SJSA1 (cell line): ENCODE measurements at places on chromosomes 16 and 17. TPM values are rescaled to one million over a fixed set of nuclear protein-coding genes. Genes with fewer than 3 reads are reported as not detected.

The FBXW10 gene
- 0.05 TPM in 1 of 2 replicates, not detected in the other for total RNA-seq

- H3K27me3 ChIP-seq, result no peaks in the 10 kb centered on the region
- peaks cover 83% of the 10 kb centered on the region for H3K4me1 ChIP-seq
- DNase-seq, result peak; percentile 100
- H3K27ac ChIP-seq, result peak overlapping the region; percentile 95
- H3K36me3 ChIP-seq, result peaks cover 75% of the 10 kb centered on the region
- peak overlapping the region; percentile 9 for H3K4me3 ChIP-seq
Observed at GRCh38 chr16:50303605-50304466, 37.5 kb downstream of the ADCY7 start.

DNA sequence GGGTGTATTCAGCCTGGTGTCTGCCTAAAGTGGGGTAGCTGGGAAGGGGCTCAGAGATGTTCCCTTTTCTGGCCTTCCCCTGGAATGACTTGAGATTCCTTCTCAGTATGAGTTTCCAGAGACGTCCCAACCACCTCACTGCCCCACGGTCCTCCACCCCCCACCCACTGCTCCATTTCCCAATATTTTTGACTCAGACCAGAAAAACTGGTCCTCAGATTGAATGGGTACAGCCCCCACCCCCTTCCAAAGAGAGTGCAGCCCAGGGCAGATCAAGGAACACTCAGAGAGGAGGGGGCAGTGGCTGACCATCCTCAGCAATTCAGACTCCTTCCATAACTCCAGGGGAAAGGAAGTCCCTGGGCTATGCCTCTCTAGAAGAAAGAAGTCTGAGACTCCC is 3.2 kb downstream of the ACLY start:
- no peak overlapping the region for H3K4me3 ChIP-seq
- H3K27me3 ChIP-seq, result no peaks in the 10 kb centered on the region
- H3K27ac ChIP-seq, result no peak overlapping the region
- peaks cover 69% of the 10 kb centered on the region for H3K36me3 ChIP-seq
- no peak for DNase-seq

- no peaks in the 10 kb centered on the region for H3K27me3 ChIP-seq
- H3K4me1 ChIP-seq, result no peaks in the 10 kb centered on the region
- no peaks in the 10 kb centered on the region for H3K36me3 ChIP-seq
- no peak for DNase-seq
- no peak overlapping the region for H3K27ac ChIP-seq
Observed at GRCh38 chr17:69062860-69063581, 2.3 kb upstream of the ABCA9 start.

- DNase-seq, result no peak
- no peak overlapping the region for H3K4me3 ChIP-seq
- no peaks in the 10 kb centered on the region for H3K4me1 ChIP-seq
- H3K27me3 ChIP-seq, result no peaks in the 10 kb centered on the region
Observed at GRCh38 chr16:7534749-7535148, 202.1 kb downstream of the RBFOX1 start.

DNA sequence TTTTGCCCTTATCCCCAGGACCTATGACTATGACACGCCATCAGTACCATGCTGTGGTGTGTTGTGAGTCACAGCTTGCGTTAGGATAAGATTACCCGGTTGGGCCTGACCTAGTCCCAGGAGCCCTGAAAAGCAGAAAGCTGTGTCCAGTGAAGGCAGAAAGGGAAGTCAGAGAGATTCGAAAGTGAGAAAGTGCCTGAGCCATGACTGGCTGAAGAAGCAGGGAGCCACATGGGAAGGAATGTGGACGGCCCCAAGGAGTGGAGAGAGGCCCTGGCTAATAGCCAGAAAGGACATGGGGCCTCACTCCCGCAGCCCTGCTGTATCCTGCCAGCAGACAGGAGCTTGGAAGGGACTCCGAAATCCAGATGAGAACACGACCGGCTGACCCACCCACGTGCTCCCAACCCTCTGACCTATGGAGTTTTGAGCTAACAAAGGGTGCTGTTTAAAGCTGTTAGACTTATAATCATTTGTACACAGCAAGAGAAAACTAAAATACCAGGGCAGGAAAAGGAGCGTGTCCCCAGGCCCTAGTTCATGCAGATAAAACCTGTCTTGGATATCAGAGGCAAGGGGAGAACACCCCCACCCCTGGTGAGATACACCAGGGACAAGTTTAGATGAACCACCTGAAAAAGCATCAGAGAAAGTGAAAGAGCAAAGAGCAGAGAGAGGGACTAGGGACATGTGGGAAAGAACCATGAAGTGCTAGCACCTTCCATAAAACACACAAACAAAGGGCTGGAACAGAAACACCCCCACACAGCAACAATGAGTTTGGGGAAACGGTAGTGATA is 115.3 kb downstream of the SLC39A11 start:
- DNase-seq, result peak; percentile 26
- H3K4me3 ChIP-seq, result no peak overlapping the region
- H3K4me1 ChIP-seq, result peaks cover 26% of the 10 kb centered on the region
- no peaks in the 10 kb centered on the region for H3K27me3 ChIP-seq
- H3K36me3 ChIP-seq, result no peaks in the 10 kb centered on the region
